ENCODE measurements at places on chromosomes 4 and X. TPM values are rescaled to one million over a fixed set of nuclear protein-coding genes. Genes with fewer than 3 reads are reported as not detected.

Gene SYNPO2
- 735 TPM for total RNA-seq

Gene SASH3
- 13.6 TPM for total RNA-seq

Gene IL2
- total RNA-seq = 3.4 TPM

Gene IL3RA
- 3.8 TPM for total RNA-seq

Gene SCRG1
- total RNA-seq = 8.4 TPM

Gene GPR119
- not detected for total RNA-seq

Gene AFP
- total RNA-seq = 2.4 TPM

Gene NUDT10
- 0.95 TPM for total RNA-seq

Gene SPANXD
- total RNA-seq = not detected

Gene CLIC2
- total RNA-seq = 8.2 TPM

Gene PABPC4L
- 1.1 TPM for total RNA-seq

Gene RAB41
- not detected for total RNA-seq

Gene SPACA5
- not detected for total RNA-seq

Gene STS
- total RNA-seq = 11.9 TPM

Gene CLNK
- total RNA-seq = 0.14 TPM

Gene FRG2
- not detected for total RNA-seq

Gene LAP3
- total RNA-seq = 72.1 TPM

Gene BST1
- total RNA-seq = 12.7 TPM

Gene NIPAL1
- 9.2 TPM for total RNA-seq

Gene BEX1
- 3.8 TPM for total RNA-seq

Gene PPP1R2C
- total RNA-seq = not detected

Gene PTPN13
- total RNA-seq = 24.9 TPM

Gene PCDH19
- 0.66 TPM for total RNA-seq

Gene GAGE12E
- total RNA-seq = not detected

Gene ADH1C
- 41.6 TPM for total RNA-seq

Gene TMEM154
- 2.2 TPM for total RNA-seq

Gene MAGEE1
- total RNA-seq = 3.6 TPM

Gene ASB5
- total RNA-seq = 4.5 TPM

Gene PRKG2
- total RNA-seq = 0.58 TPM

All from mucosa of gallbladder (tissue), 1 donor.